ENCODE measurements at places on chromosomes 5 and 9. TPM values are rescaled to one million over a fixed set of nuclear protein-coding genes. Genes with fewer than 3 reads are reported as not detected.

Gene DROSHA
- 86.5 TPM for total RNA-seq

Gene SLC25A2
- 0.23 TPM for total RNA-seq

Gene HINT2
- total RNA-seq: 42.5 TPM

Gene RPP25L
- total RNA-seq: 36.1 TPM

Gene OR1N1
- not detected for total RNA-seq

Gene ESM1
- not detected for total RNA-seq

Gene ST8SIA4
- 61.3 TPM for total RNA-seq

Gene SLC6A18
- not detected for total RNA-seq

Gene FBP1
- total RNA-seq: not detected

Gene NDUFB6
- total RNA-seq: 46.9 TPM

Gene ERAP2
- total RNA-seq: 51.3 TPM

Gene MLANA
- not detected for total RNA-seq

Gene RANBP3L
- total RNA-seq: not detected

Gene DNLZ
- total RNA-seq: 34.0 TPM

Gene CDO1
- 0.82 TPM for total RNA-seq

Gene SPINK6
- not detected for total RNA-seq

Gene NUTM2G
- not detected for total RNA-seq

Gene DNAI1
- total RNA-seq: not detected

Gene GPR150
- 0.56 TPM for total RNA-seq

Gene DAB2
- not detected for total RNA-seq

Gene FOXD1
- total RNA-seq: 0.09 TPM

Gene AQP3
- total RNA-seq: 3.2 TPM

Data from activated CD4-positive, alpha-beta T cell treated with anti-CD3 and anti-CD28 coated beads, Interleukin-2, amount 10 ng/mL, durations not matched to agents 24 days and 14 days (primary cell).